ENCODE measurements at places on chromosomes 16 and 17.

GRCh38 chr16:27980076-27980775, 83.3 kb downstream of the GSG1L start:
- no peak for DNase-seq

- DNase-seq = no peak
Measured at GRCh38 chr17:83095016-83095415, 15.6 kb downstream of the METRNL start.

- DNase-seq = no peak
Measured at GRCh38 chr16:54070789-54071343, 215.7 kb downstream of the IRX3 start.

DNA sequence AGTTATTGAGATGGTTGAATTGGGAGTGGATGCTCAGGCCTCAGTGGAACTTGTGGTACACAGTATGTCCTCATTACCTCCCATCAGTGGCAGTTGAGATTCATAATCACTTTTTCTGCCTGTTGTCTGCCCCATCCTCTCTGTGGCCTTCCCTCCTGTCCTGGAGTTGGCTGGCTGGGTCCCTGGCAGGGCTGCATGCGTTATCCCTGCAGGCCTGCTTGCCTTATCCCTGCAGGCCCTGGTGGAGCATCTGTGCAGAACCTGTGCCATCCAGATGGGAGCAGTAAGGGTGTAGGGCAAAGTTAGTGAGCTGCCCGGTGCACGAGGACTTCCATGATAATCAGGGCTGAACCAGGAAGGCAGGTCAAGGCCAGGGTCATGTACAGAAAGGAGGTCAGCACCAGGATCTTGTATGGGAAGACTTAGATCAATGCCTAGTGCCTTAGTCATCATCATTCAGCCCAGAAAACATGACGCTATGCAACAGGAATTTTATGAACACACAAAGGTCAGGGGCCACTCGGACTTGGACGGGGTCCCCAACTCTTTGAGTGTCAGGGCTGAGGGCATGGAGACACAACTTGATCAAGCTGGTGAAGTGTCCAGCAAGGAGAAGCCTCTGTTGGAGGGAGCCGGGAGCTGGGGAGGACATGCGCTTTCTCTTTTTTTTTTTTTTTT, 47.2 kb downstream of the ABCC1 start:
- no peak for DNase-seq

DNA sequence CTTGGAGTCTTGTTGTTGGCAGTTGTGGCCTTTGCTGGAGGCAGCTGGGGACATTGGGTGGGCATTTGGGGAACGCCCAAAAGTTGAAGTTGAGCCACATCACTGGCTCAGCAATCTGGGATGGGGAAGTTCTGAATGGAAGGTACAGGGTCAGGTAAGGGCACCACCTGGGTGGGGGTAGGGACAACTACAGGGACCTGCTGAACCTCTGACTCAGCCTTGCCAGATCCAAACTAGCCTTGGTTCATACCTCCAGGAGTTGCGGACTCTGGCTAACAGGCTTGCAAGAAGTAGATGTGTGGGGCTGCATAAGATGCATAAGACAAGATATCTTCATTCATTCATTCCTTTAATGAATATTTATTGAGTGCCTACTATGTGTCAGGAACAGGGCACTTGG, 16.0 kb downstream of the FMNL1 start:
- no peak for DNase-seq

- peak; percentile 92 for DNase-seq
Measured at GRCh38 chr16:57299719-57300386, 15.4 kb upstream of the PLLP start.

DNA sequence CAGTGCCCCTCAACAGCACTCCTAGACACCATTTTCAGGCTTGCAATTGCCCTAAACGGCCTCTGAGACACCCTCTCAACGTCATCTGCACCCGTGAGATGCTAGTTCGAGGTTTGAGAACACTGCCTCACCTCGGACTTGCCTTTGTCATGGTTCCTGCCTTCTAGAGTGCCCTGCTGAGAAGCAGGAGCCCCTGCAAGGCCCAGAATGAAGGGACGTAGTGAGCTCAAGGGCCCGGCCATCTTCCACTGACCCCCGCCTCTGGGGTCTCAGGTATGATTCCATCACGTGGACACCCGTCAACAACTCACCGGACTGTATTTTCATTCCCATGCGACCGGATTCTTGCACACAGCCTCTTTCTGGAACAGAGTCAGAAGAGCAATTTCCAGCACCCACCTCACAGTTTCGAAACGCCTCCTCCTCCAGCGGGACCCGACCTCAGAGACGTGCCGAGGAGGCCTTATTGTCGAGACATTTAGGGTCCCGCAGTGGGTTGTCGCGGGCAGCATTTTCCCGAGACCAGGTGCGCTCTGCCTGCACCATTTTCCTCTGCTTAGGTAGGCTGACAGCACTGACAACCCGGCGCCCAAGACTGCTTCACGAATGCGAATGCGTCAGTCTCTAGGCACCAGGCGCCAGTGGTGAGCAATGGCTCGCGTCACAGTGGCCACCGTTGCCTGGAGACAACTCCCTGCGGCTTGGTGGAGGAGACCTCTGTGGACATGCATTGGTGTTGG, 999.9 kb downstream of the KCNJ18 start:
- no peak for DNase-seq

DNA sequence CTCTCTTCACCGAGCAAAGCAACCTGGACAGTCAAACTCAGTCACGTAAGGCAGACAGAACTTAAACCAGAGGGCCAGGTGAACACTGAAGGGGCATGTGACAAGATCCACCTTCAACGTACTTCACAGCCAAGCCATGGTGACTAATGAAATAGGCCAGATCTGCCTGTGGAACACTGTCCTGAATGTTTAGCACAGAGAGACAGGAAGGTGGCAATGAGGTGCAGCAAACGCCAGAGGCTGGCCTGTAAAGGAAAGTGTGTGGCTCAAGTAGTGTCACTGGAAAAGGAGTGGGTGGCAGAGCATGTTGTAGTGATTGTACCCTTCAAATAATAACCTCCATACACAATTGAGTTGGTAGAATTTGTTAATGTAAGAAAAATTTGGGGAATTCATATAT, 38.1 kb downstream of the SLC6A4 start:
- DNase-seq = no peak

DNA sequence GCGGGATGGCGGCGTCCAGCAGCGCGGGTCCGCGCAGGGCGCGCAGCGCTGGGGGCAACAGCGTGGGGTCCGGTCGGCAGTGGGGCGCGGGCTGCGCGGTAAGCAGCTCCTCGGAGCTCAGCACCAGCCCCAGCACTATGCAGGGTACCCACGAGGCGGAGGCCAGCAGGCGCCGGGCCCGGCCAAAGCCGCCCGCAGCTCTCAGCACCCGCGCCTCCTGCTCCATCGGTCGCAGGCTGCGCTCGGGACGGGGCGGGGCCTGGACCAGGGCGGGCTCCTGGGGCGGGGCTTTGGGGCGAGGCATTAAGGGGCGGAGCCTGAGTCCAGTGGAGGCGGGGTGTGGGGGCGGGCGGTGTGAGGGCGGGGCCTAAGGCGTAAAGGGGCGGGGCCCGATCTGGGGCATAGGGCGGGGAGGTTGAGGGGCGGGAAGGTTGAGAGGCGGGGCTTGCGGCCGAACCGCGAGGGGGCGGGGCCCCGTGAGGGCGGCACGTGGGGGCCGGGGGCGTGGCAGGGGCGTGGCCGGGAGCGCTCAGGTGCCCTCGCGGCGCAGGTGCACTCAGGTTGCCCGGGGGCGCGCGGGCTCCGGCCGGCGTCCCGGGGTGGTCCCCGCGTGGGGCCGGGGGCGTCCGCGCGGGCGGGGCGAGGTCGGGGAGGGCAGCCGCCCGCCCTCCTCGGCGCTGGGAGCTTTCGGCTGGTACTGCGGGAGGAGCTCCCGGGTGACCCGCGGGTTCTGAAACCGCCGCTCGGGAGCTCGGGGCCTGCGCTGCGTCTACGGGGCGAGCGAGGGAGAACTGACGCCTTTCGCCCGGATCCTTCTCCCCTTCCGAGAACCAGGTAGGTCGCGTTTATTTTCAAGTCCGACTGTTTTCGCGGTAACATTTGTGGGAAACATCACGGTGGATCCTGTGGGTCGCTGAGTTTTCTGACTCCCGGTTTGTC, 1.4 kb upstream of the SLC22A31 start:
- no peak for DNase-seq

GRCh38 chr17:68389041-68389440, 68.3 kb downstream of the WIPI1 start:
- no peak for DNase-seq

GRCh38 chr17:74231928-74232907, 18.8 kb downstream of the TTYH2 start:
- no peak for DNase-seq

DNA sequence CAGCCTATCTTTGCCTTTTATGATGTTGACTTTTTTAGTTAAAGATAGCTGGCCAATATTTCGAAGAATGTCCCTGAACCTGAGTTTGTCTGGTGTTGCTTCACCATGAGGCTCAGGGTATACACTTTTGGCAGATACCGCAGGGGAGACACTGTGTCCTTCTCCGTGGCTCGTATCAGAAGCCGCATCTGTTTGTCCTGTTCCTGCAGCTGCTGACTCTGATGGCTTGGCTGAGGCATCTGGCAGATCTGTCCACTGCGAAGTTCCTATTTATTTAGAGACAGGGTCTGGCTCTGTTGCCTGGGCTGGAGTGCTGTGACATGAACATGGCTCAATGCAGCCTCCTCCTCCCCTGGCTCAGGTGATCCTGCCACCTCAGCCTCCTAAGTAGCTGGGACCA, 93.5 kb downstream of the CRISPLD2 start:
- DNase-seq = no peak

- no peak for DNase-seq
Measured at GRCh38 chr16:23121024-23121423, 28.2 kb downstream of the USP31 start.

GRCh38 chr17:48240562-48241130, 133.1 kb downstream of the SNX11 start:
- no peak for DNase-seq

GRCh38 chr16:30381291-30382041, 895 bp downstream of the SEPTIN1 start:
- DNase-seq = no peak

GRCh38 chr17:50093246-50093645, 1.9 kb upstream of the PDK2 start:
- DNase-seq = no peak

- no peak for DNase-seq
Measured at GRCh38 chr17:35089586-35090296, 26.2 kb upstream of the RFFL start.

GRCh38 chr17:73985466-73986015, 217.9 kb upstream of the RPL38 start:
- no peak for DNase-seq

DNA sequence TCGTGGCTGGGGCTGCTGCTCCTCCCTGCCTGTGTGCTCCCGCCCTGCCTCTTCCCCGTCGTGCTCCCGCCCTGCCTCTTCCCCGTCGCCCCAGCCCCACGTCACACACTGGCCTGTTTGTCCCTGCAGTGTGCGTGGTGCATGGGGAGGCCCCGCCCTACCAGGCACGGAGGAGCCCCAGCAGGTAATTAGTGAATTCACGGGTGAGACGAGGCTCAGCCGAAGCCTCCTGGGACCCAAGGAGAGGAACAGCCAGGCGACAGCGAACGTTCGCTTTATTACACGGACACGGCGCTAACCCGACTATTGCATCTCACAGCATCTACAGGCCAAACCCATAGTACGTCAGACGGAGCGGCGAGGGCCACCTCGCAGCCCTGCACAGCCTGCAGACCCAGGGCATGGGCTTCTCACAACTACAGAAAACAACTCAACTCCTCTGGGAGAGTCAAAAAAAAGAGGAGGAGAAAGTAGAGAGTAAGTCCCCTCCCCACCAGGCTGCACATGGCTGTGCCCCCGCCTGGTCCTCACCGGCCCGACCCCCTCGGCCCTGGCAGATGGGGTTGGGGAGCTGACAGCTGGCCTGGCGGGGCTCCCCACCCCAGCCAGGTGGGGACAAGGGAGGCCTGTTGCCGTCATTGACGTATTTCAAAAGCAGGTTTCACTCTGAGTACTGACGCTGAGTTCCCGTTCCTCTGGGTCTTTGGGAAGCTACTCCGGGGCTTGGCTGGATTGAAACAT, 4.3 kb upstream of the PABPN1L start:
- no peak for DNase-seq

- no peak for DNase-seq
Measured at GRCh38 chr17:69047368-69048263, 13.1 kb downstream of the ABCA9 start.

DNA sequence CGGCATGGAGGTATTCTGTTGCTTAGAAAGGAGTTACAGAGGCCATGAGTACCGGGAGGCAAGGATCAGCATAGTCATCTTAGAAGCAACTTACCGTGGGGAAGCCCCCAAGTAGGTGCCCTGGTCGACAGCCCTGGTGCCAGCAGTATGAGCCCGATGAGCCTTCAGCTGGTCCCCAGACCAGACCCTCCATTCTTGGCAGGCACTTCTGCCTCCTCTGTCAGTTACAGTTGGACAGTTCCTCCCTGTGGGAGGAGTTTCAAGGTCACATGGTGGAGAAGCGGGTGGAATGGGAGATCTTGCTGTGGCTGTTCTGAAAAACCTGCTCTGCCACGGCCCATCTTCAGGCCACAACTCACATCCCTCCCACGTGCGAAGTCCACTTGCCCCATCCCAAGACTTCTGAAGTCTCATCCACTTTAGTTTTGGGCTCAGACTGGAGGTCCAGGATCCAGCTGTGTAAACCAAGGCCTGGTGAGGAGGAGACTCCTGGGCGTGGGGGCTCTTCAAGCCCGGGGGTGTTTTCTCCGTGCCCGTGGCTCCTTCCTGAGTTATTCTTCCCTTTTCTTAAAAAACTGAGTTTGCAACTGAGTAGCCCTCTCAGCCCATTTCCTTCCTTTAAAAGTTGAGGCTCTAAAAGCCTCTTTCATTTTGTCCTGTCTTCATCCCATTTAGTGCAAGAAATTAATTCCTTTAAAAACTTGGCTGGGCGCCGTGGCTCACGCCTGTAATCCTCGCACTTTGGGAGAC, 133.5 kb downstream of the SEC14L1 start:
- DNase-seq = no peak

- peak; percentile 36 for DNase-seq
Measured at GRCh38 chr17:34584805-34585416, 5.5 kb downstream of the TMEM132E start.

DNA sequence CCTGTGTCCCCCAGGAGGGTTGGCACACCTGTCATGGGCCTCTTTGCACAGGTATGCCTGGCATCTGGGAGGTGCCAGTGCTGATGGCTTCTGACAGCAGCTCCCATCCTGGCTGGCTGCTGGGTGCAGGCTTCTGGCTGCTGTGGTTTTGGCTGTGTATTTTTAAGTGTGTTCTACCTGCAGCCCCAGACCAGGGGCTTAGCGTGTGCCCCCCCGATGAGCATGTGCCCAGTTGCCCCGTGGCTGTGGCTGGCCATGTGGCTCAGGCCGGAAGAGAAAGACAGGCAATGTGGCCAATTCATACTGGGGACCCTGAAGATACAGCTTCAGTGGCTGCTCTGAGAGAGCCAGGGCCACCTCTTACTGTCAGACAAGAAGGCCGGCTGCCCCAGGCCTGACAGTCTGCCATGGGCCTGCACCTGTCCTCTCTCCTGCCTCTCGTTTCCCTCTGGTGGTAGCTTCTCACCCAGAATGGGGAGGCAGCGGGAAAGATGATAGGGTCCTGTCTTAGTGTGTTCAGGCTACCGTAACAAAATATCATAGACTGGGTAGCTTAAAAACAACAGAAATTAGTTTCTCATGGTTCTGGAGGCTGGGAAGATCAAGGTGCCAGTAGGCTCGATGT, 37.6 kb upstream of the LGALS9 start:
- no peak for DNase-seq
